ENCODE measurements at places on chromosomes 2 and 18.

- DNase-seq, result no peak
Observed at GRCh38 chr2:233211548-233211895, 40.0 kb upstream of the ATG16L1 start.

GRCh38 chr2:65514555-65515195 lies 82.3 kb upstream of the SPRED2 start:
- DNase-seq, result no peak

- peak; percentile 51 for DNase-seq
Observed at GRCh38 chr2:209423562-209424198, at the start of gene MAP2. TSS of gene MAP2 (plus strand) at chr2:209424047. CDS start at chr2:209653171, 229,124 bp downstream.

- DNase-seq, result no peak
Observed at GRCh38 chr2:134576478-134576877, 142.3 kb downstream of the TMEM163 start.

GRCh38 chr2:122748552-122749011 lies 993.1 kb downstream of the TSN start:
- no peak for DNase-seq

DNA sequence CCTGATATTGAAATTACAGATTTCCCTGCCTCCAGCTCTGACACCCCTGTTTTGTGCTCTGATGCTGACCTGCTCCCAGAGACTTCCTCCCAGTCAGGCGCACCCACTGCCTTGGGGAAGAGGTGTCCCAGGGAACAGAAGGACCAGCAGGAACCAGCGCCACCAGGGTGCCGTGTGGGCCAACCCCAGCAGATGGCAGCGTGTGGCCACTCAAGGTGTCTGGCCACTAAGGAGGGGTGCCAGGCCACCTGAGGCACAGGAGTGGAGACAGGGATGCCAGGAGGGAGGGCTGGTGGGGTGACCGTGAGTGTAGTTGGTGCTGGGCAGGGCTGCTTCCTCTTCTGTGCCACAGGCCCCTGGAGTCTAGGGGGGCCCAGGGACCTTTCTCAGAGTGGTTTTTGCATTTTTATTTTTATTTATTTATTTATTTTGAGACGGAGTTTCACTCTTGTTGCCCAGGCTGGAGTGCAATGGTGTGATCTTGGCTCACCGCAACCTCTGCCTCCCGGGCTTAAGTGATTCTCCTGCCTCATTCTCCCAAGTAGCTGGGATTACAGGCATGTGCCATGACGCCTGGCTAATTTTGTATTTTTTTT lies 56.0 kb downstream of the TEX44 start:
- DNase-seq, result peak; percentile 56

GRCh38 chr2:212539072-212539880 lies 674 bp upstream of the ERBB4 start:
- DNase-seq, result no peak

Data from activated CD4-positive, CD25-positive, alpha-beta regulatory T cell treated with anti-CD3 and anti-CD28 coated beads, Interleukin-2, amount 50 U/mL, for 72 hours (primary cell).